ENCODE measurements at places on chromosomes 4 and X.
A peak's percentile ranks its signal among the peaks of the same experiment; 100 is the strongest.

GRCh38 chrX:47586043-47586787, 4.0 kb downstream of the TIMP1 start:
- no peak for DNase-seq

GRCh38 chr4:111847296-111848008, 297.8 kb upstream of the FAM241A start:
- DNase-seq = no peak

DNA sequence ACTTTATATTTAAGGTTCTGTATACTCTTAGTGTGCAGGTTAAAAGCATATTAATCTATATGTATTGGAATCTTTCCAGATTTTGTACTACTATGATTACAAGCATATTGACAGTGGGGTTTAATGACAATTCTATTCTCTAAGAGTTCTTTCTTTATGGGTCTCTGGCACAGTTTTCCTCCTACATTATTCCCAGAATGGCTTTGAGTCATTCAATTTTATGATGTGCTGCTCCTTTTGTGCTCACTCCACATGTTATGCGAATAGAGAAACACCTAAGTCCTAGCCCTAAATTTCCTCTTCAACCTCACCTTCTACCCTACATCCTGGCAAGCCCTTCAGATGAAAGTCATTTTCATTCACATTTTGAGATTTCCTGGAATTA, 209.9 kb upstream of the DIAPH2 start:
- no peak for DNase-seq

- no peak for DNase-seq
Measured at GRCh38 chr4:165668694-165669093, 204.3 kb upstream of the TLL1 start.

DNA sequence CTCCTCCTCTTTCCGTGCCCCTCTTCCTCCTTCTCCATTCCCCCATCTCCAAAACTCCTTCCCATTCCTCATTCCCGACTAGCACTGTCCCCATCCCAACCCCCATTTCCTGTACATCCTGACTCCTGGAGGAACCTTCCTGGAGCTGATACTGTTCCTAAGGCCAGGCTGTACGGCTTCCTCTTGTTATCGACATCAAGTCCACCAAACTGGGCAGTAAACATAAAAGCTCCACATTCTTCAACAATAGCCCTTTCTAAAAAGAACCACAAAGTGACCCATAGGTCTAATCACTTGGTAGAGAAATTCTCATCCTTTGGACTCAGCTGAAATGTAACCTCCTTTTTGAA, 22.9 kb downstream of the AWAT2 start:
- no peak for DNase-seq

- DNase-seq = no peak
Measured at GRCh38 chr4:13701937-13702446, 74.5 kb upstream of the BOD1L1 start.

GRCh38 chrX:98398542-98398941, 1514.8 kb downstream of the RPA4 start:
- DNase-seq = no peak

DNA sequence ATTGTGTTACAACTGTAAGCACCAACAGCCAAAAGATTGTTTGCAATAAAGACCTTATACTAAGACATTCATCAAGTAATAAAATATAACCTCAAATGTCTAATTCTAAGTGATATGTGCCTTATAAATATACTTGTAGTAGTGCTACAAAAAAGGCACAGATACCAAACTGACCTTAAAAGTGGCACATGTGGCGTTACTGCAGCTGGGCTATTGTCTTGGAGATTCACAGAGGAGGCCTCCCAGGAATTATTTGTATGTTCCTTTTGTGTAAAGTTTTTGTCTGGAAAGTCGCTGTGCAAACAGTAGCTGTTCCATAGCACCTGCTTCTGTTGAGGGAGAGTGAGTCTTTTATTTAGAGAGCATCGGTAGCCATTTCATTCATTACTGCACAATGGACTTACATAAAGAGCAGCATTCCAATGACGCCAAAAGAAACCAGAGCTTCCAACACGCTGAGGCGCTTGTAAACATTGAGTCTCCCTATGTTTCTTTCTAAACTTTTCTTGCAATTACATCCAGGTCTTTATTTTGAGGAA, 143.7 kb downstream of the RPA4 start:
- no peak for DNase-seq

DNA sequence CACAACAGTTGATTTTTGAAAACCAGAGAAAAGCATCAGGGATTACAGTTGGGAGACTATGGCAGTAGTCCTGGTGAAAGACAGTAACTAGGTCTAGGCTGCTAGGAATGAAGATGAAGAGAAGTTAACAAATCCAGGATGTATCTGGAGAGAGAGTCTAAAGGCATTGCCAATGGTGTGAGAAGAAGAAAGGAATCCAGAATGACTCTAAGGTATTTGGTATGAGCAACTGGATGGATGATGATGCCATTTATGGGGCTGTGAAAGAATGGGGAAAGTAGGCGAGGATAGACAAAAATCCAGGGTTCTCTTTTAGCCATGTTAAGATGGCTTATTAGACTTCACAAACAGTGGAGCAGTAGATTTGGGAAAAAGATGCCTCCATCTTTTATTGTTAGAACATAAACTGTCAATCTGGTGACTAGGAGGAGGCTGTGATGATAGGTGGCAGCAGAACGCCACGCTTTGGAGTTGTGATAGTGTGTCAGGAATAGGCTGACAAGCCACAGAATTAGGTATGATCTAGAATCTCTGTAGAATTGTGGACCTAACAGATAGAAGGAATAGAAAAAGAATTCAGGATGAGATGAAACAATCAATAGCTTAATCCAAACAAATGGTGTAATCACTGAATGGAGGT, 27.3 kb upstream of the JADE1 start:
- peak; percentile 30 for DNase-seq

DNA sequence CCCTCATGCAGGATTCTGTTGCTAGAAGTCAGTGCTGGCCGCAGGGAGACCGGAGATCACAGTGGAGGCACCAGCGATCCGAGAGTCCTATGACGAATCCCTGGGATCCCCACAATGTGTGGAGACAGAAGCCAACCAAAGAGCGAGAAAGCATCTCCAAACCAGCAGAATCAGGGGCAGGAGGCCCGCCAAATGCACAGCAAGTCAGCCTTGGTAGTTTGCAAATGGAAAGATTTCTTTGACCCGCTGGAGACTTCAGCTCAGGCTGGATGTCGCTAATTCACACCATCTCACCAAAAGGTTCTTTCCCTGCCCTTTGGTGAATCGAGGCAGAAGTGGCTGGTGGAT, 505 bp upstream of the PKD2 start:
- DNase-seq = no peak

DNA sequence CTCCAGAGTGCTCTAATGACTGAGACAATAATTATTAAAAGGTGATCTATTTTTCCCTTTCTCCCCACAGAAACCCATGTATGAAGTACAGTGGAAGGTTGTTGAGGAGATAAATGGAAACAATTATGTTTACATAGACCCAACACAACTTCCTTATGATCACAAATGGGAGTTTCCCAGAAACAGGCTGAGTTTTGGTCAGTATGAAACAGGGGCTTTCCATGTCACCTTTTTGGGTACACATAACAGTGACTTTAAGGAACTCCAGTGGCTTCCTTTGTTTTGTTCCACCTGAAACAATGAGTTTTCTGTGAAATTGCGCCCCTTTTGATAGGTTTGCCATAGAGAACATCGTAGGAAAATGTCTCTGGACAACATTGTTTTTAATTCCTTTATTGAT, 69.6 kb downstream of the KIT start:
- no peak for DNase-seq

- DNase-seq = no peak
Measured at GRCh38 chr4:123661080-123661737, 264.6 kb downstream of the SPRY1 start.

GRCh38 chr4:48449151-48449550, 34.0 kb upstream of the SLC10A4 start:
- no peak for DNase-seq

GRCh38 chrX:97328853-97329390, 445.2 kb downstream of the RPA4 start:
- DNase-seq = no peak

GRCh38 chr4:143598816-143599215, 85.3 kb downstream of the SMARCA5 start:
- DNase-seq = no peak

DNA sequence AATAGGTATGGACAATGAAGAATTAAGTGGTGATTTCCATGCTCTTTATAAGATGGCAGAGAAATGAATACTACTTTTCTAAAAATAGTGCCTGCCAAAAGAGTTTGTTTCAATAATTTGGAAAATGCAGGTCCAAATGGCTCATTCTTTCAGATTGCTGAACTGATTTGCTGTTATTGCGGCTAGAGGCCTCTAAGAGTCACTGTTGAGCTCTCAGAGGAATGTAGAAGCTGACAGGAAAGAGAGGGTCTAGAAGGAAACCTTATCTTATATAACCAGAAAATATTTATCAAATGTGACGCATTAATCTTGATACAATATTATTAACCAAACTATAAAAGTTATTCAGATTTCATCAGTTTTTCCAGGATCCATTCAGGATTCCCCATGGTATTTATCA, 65.7 kb upstream of the PAGE1 start:
- no peak for DNase-seq

DNA sequence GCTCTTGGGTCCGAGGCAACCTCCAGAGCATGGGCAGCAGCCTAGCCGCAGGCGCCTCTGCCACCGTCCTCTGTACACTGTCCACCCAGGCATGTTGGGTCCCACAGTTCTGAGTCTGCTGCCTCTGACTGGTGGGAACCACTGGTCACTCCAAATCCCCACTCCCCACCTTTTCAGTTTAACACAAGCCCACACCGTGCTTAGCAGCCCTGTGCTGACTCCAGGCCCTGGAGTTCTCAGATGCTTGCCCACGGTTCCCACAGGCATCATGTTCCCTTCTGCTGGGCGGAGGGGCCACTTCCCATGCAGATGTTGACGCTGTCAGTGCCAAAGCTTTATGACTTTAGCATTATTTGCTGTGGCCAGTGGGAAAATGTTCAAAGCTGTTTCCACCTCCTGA, 104.5 kb downstream of the SCD5 start:
- DNase-seq = no peak

DNA sequence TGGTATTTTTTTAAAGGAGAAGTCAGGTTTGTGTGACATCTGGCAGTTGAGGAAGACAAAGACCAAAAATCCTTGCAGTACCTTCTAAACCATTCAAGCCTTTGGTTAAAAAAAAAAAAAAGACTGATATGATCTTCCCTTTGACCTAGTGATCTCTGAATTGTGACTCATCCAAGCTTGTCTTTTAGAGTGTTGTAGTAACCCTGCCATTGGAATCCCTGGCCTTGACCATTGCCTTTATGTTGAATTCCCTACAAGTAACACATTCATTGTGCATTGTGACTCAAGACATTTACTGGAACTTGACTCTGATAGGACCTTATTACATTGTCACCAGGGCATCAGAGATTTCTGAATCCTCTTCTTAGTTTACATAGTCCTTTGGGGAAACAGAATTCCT, 1469.0 kb downstream of the TECRL start:
- no peak for DNase-seq

- no peak for DNase-seq
Measured at GRCh38 chr4:67131224-67131623, 414.1 kb downstream of the CENPC start.

- DNase-seq = no peak
Measured at GRCh38 chr4:160238790-160239189, 1135.9 kb downstream of the RAPGEF2 start.

DNA sequence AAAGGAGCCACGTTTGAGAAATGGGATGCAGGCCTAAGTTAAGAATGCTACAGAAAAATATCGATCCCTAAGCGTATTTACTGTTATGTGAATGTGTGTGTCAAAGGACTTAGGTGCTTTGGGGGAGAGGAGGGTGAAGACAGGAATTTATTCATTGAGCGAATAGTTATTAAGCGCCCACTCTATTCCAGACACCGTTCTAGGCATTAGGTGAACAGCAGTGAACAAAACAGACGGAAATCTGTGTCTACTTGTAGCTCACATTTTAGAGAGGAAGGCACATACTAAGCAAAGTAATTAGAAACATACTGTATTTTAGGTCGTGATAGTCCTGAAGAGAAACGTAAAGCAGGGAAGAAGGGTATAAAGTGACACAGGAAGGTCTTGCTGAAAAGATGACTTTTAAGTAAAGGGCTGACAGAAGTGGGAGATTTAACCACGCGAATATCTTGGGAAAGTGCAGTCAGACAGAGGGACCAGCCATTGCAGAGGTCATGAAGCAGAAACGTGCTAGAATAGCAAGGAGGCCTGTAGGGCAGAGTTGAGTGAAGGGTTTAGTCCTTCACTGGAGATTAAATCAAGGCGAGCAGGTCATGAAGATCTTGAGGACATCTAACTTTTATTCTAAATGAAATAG, 541 bp downstream of the AIMP1 start:
- no peak for DNase-seq

DNA sequence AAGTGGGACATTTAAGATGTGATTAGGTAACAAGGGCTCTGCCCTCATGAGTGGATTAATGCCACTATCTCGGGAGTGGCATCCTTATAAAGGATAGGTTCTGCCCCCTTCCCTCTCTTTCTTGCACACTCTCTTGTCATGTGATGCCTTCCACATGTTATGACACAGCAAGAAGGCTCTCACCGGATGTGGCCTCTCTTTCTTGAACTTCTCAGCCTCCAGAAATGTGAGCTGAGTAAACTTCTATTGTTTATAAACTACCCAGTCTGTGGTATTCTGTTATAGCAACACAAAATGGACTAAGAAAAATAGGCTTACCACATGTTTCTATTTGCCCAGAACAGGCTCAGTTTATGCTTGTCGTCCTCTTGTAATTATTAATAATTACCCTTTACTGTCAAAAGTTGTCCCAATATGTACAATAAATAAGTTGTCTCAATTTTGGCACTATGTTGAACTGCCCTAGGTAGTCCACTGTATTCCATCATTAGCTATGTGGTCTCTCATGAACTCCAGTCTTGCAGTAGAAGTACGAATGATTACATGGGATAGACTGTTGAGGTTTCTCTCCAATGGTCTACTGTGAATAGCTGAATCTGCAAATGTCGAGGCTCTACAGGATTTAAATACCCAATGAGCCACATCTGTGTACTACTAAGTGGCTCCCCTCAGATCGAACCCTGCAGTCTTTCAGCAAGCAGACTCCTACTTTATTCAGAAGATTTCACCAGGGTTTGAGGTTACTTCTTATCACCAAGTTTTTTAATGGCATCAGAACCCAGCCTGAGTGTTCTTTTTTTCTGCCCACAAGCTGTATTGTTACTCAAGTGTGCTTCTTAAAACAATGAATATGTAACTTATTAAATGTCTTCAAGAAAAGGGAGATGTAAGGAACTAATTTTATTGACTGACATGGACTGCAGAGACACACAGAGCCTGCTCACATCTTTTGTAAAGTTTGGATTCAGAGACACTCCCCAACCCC, 102.0 kb upstream of the LEF1 start:
- no peak for DNase-seq

DNA sequence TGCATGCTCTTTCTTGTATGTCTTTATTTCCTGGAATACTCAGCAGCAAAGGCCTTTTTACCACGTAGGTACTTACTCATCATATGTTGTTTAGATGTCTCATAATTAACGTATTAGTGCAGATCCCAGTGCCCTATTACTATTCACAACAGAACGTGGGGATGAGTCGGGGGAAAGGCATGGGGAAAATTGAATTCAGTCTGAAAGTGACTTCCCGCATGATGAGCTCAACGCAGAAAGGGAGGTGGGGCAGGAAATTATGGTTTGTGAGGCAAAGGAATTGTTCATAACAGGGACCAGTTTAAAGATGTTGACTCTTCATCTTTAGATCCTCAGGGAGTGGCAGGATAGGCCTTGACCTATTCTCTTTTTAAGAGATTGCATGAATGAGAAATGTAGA, 2.0 kb upstream of the TMPRSS11D start:
- DNase-seq = no peak
